ENCODE measurements at places on chromosomes 13 and 19.

- DNase-seq, result no peak
Observed at GRCh38 chr19:52664461-52664860, 26.3 kb upstream of the ZNF83 start.

- DNase-seq, result no peak
Observed at GRCh38 chr19:49592486-49593232, 1.7 kb downstream of the PRR12 start.

- no peak for DNase-seq
Observed at GRCh38 chr13:77508959-77509620, 26.4 kb upstream of the SCEL start.

GRCh38 chr13:30464496-30465342 lies 1.0 kb downstream of the HMGB1 start:
- DNase-seq, result peak; percentile 82

DNA sequence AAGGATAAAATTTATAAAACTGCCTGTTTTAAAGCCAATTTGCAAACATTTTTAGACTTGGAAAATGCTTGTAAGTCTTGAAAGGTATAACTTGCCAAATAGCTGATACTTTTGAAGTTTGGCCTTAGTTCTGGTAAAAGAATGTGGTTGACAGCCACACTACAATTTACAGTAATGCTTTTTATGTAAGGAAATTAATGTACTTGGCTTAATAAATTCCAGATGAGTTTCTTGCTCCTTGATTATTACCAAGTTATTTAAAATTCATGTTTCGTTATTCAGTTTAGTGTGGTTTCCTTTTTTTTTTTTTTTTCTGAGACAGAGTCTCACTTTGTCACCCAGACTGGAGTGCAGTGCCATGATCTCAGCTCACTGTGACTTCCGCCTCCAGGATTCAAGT lies 14.9 kb downstream of the LMO7 start:
- DNase-seq, result no peak

- no peak for DNase-seq
Observed at GRCh38 chr13:46866150-46866549, 30.7 kb downstream of the HTR2A start.

DNA sequence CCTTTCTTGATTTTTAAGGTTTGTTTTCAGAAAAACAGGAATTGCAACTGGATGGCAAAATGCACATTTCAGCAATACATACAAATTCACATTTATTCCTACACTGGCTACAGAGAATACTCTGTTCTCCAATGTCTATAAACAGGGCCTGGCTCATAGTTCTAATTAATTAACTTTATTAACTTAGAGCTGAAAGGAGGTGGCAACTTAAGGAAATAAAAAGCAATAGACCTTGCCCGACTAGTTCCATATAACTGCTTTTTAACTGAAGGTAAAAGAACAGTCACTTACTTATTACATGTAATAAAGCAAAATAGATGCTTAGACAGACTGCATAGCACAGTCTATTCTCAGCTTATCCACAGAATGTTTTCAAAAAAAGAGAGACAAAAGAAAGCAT lies 498.5 kb downstream of the DIAPH3 start:
- DNase-seq, result no peak

DNA sequence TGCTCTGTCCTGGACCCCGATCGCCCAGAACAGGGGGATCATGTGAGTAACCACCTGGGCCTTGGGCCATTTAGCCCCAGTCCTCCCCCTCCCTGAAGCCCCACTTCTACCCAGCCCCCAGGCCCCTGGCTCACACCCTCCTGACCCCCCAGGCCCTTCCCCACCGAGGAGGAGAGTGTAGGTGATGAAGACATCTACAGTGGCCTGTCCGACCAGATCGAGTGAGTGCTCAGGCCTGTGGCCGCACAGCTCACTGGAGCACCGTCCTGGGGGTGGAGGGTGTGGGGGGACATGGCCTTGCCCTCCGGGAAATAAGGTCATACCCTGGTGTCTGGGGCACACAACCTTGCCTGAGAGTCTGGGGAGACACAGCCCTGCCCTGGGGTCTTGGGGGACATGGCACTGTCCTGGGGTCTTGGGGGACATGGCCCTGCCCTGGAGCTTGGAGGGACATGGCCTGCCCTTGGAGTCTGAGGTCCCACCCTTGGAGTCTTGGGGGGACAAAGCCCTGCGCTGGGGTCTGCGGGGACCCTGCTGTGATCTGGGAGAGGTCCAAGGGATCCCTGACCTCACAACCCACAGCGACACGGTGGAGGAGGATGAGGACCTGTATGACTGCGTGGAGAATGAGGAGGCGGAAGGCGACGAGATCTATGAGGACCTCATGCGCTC lies 49.3 kb downstream of the VAV1 start:
- no peak for DNase-seq

DNA sequence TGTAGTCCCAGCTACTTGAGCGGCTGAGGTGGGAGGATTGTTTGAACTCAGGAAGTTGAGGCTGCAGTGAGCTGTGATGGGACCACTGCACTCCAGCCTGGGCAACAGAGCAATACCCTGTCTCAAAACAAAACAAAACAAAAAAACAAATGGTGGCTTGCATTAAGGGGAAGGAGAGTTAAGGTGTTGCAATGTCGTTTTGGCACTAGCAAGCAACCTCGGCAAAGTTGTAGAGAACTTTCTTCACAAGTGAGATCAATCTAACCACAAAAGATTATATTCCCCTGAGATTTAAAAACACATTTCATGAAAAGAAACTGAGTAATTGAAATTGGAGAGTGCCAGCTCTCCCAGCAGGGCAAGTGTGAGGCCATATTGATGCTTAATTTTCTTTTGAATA lies 153.7 kb downstream of the KLF5 start:
- no peak for DNase-seq

DNA sequence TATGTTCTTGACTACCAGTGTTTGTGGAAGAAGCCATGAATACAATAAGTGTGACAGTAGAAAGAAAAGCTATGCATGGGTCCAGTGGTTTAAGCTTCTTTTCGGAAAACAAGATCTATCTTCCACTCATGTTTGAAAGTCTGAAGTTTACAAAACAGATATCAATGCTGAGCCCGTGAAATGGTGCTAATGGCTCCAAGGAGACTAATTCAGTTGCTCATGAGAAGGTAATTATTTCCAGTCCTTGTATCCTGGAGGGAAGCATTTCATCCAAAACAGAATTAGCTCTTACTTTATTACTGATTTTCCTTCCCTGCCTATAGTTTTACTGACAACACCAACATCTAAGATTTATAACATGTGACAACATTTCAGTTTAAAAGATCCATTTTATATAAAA lies 1364.9 kb downstream of the PCDH9 start:
- no peak for DNase-seq

DNA sequence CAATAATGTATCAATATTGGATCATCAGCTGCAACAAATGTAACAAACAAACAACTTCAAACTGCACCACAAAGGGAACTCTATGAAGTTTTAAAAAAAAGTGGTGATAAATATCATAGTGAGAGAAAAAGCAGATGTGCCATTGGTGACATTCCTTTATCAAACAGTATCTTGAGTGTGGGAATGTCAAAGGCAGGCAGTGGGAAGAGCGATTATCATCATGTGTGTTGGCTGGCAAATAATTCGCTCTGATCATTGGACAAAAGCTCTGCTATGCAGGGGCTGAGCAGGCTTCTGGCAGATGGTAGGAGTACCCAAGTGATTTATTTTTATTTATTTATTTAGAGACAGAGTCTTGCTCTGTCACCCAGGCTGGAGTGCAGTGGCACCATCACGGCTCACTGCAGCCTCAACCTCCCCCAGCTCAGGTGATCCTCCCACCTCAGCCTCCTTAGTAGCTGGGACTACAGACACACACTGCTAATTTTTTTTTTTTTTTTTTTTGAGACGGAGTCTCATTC lies 55.9 kb upstream of the RANBP3 start:
- DNase-seq, result no peak

- no peak for DNase-seq
Observed at GRCh38 chr13:29563941-29564340, 31.5 kb downstream of the SLC7A1 start.

- DNase-seq, result no peak
Observed at GRCh38 chr13:37023871-37024270, 23.3 kb downstream of the EXOSC8 start.

DNA sequence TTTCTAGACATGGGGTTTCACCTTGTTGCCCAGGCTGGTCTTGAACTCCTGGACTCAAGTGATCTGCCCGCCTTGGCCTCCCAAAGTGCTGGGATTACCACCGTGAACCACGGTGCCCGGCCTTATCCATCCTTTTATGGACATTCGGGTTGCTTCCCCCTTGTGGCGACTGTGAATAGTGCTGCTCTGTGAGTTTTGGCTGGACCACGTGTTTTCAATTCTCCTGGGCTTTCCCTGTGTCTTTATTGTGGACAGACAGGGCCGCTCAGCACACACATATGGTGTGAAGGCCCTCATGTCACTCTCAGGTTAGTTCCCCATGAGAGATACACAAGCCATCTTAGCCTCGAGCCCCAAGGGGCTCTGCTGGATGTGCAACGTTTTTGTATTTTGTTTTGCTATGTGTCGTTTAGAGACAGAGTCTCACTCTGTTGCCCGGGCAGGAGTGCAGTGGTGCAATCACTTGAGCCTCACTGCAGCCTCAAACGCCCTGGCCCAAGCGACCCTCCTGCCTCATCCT lies 40.5 kb downstream of the MAU2 start:
- DNase-seq, result peak; percentile 69

DNA sequence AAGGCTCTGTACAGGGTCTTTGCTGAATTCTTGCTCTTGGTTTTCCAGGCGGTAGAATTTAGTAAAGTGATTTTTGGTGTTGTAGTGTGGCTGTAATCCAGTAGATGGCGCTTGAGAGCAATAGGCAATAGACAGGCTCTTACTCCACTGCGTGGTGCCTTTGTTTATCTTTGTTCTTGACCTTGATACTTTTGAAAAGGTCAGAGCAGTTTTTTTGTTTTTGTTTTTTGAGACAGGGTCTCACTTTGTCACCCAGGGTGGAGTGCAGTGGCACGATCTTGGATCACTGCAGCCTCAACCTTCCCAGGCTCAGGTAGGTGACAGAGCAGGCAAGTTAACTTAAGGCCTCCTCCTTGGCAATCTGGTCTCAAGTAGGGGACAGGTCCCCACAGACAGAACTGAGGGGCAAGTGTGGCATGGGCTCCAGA lies 12.2 kb upstream of the LILRA5 start:
- DNase-seq, result peak; percentile 51

GRCh38 chr19:11345122-11345803 lies 805 bp downstream of the TMEM205 start:
- no peak for DNase-seq

GRCh38 chr19:44315883-44316282 lies 11.1 kb upstream of the ZNF235 start:
- no peak for DNase-seq

GRCh38 chr19:771332-771785 lies 20.4 kb downstream of the MISP start:
- no peak for DNase-seq

DNA sequence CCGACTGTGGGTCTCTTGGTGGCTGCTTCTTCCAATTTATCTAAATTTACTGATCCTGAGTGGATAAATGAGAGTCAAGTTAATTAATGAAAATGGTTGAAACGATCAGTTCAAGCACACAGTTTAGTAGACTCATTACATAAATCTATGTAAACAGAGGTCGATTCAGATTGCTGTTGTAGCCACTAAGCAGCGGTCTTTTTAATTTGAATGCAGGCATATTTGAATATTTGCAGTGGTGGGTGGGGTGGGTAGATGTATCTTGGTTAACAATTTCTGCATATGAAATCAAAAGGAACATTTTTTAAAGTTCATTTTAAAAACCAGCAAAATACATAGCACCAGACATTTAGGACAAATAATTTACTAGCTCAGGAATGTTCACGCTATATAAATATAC lies 325.9 kb downstream of the KLF12 start:
- DNase-seq, result no peak

DNA sequence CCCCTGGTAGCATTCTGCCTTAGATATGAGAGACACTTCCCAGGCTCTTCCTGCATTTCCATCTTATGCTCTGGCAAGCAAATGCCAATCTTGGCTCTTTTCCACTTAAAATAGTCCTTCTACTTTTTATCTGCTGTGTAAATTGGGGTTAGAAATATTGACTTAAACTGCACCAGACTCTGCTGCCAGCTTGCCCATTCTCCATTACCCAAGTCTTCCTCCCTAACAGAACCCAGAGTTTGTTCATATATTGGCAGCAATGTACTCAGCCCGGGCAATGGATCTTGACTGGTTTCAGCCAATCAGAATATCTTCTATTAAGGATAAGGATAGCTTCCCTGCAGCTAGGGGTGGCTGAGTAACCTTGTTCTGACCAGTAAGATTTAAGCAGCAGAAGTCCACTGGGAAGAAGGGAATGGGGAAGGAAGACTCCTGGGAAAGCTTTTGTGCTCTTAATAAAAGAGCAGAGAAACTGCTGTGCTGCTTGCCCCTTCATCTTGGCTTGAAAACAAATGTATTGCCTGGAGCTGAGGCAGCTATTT lies 177.1 kb downstream of the KCNRG start:
- no peak for DNase-seq

DNA sequence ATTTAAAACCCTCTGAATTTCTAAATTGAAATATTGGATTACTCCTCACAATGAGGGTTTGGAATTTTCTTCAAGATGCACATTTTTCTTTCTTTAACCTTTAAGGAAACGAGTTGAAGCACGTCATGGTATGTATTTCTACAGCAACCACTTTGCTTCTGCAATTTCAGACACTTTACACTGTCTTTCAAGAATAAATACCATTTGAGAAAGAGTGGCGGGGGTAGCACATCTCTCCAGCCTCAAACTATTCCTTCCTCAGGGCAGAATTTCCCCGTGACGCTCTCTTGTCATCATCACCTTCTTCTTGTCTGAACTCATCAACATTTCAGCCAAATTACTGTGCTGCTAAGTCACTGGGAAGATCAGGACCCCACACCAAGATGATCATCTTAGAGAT lies 1073.4 kb downstream of the EFNB2 start:
- DNase-seq, result no peak

DNA sequence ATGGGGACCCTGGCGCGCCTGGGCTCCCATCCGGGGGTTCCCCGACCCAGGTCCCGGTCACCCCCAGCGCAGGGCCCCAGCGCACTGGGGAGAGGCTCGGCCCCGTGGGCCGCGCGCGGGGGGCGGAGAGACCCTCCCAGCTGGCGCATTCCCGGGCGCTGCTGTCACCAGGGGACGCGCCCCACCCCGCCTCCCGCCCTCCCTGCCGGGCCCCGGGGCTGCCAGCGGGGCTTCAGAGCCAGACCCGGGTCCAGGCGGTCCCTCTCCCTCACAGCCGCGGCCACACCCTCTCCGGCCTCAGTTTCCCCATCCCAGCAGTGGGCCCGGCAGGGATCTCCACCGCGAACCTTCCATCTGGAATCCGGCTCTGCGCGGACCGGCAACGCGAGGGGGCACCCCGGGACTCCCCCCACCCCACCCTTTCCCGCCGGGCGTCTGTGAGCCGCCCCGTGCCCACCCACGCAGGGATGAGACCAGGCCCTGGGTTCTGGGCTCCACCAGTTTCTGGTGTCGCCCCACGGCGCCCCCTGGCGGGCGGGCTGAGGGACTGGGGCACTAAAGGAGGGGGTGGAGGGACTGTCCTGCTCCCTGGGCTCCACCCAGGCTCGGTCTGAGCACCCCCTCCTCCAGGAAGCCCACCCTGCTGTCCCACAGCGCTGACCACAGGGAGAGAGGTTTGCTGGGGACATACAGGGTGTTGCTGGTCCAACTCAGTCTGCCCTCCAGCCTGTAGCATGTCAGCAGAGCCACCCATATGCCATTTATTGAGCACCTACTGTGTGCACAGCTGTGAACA lies 878 bp upstream of the ADAMTSL5 start:
- peak; percentile 68 for DNase-seq
